GM13976 (cell line): ENCODE measurements at places on chromosomes 1 and 21.

DNA sequence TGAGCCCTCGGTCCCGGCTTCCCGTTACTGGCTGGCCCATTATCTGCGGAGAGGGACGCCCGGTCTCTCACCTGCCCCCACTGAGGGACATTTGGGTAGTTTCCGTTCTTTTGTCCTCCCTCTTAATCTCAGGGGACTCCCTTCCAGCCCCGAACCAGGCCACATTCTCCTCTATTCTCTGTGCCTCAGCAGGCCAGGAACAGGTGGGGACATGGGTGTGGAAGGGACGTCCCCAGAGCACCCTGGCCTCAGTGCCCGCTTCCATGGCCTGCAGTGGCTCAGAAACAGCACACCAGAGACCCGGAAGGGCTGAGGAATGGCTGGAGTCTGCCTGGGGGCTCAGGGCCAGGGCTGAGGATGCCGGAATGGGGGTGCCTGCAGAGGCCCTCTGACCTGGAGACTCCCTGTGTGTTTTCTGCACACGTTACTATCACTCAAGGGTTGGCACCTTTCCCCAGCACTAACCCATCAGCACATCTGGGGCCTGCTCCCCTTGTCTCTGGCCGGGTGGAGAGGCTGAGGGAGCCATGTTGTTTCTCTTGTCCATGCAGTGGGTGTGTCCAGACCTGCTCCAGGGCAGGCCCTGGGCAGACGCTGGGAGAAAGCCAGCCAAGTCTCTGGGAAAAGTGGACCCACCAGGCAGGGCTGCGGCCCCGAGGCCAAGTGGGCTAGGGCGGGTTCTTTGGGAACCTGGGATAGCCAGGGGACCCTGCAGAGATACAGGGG lies 10.0 kb upstream of the DNMT3L start:
- DNase-seq, result no peak

GRCh38 chr1:205109711-205110110 lies 12.1 kb downstream of the RBBP5 start:
- no peak for DNase-seq

GRCh38 chr1:58762806-58763205 lies 21.0 kb downstream of the JUN start:
- no peak for DNase-seq

GRCh38 chr1:232835166-232835565 lies 29.9 kb downstream of the MAP10 start:
- no peak for DNase-seq

DNA sequence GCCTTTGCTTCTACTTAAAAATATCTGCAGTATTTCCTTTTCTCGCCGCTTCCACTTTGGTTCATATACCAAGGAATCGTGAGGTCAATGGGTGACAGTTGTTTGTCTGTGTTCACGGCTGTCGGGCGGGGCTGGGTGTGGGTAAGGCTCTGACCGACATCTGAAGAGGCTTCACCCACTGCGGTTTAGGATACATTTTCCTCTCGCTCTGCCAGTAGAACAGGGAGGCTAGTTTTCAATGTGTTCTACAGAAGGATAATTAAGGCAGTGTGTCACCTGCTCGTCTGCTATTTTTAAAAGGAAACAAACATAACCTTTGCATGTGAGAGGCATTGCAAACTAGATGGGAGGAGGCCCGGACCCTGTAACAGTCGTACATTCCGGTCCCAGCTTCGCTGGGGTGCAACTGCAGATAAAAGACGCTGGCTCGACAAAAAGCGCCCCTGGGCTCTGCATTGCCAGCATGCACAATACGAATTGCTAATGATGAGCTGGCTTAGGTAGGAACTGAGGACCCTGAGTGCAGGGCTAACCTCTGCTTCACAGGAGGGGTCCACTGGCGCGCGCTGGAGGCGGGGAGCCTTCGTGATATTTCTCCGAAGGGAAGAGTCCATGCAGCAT lies 8.5 kb upstream of the ERG start:
- no peak for DNase-seq

- DNase-seq, result no peak
Observed at GRCh38 chr21:24693779-24694178, 913.5 kb downstream of the MRPL39 start.

- DNase-seq, result no peak
Observed at GRCh38 chr1:212648431-212648830, 39.9 kb downstream of the ATF3 start.

DNA sequence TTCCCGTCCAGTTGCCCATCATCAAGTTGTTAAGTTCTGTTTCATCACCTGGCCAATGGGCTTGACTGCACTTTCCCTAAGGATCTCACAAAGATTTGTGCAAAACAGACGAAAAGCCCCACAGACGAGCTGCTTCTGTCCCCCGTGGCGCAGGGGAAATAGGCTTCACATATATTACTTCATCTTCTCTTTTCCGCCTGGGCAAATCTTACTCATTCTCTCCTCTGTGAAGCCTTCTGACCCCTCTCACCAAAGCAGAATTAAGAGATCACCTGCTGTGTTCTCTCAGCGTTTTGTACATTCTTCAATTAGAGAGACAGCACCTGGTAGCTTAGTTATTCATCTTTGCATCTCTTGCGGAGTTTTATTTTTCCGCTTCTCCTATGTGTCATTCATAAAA lies 129.8 kb downstream of the IGSF21 start:
- no peak for DNase-seq

DNA sequence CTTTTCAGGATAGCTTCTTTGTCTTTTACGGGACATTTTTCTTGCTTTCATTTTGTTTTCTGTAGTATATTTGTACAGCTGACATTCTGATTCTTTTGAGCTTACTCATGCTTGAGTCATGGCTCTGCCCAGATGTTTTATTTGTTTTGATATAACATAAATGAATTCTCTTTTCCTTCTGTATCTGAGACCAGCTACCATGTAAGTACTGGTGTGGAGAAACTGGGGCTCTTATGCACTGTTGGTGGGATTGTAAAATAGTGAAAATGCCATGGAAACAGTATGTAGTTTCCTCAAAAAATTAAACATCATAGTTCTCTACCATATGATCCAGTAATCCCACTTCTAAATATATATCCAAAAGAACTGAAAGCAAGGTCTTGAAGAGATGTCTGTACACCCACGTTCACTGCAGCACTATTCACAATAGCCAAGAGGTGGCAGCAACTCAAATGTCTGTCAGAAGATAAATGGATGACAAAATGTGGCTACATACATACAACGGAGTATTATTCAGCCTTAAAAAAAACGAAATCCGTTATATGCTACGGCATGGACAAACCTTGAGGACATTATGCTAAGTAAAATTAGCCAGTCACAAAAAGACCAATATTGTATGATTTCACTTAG lies 61.4 kb downstream of the EIF2B3 start:
- DNase-seq, result no peak

DNA sequence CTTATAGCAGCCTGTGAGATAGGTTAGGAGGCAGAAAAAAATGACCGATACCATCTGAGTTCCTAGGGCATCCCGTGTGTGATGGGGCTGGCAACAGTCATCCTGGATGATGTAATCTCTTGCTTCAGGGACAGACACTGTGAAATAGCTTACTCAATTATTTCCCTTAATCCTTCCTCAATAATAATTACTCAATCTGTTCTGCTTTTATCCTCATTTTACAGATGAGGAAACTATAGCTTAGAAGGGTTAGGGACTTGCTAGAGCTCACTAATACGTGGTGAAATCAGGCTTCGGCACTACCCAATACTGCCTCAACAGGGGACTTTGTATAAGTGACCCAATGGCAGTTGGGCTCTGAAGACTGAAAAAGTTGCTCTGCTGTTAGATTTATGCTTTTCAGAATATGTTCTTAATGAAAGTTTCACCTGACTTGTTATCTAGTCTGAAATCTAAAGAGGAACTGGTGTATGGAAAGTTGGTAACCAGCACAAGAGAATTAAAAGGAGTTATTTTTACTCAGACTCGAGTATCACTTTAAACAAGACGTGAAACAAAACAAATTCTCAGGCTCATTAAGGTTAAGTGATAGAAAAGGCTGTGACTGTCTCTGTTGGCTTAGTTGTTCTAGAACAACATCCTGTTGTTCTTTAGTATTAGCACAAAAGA lies 14.4 kb downstream of the CD55 start:
- peak; percentile 31 for DNase-seq
